ENCODE measurements at places on chromosomes 2 and 18.

- peak; percentile 65 for DNase-seq
These were observed 44.8 kb upstream of the KDM3A start for GRCh38 chr2:86396291-86396785.

DNA sequence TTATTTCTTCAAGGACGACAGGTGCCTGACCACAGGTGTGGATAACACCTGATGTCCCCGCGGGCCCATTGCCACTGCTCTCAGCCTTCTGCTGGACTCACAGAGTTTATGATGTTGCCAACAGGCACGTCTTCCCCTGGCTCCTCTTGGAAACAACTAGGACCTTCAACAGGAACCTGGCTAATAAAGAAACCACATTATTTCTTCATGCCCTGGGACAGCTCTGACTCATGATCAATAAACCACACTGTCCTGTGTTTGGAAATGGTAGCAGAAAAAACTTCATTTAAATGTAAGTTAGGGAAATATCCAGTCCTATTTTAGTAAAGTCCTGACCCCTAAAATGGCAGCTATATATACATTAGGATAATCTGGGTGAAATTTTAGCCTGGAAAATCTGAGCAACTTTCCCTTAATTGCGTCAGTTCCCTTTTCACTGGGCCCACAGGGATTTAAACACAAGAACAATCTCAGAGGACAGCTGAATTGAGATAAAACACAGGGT, 158.9 kb downstream of the VAPA start:
- peak; percentile 76 for DNase-seq

GRCh38 chr2:128726911-128727310, 408.2 kb upstream of the HS6ST1 start:
- DNase-seq = no peak

GRCh38 chr2:54403512-54404238, 52.5 kb upstream of the SPTBN1 start:
- no peak for DNase-seq

DNA sequence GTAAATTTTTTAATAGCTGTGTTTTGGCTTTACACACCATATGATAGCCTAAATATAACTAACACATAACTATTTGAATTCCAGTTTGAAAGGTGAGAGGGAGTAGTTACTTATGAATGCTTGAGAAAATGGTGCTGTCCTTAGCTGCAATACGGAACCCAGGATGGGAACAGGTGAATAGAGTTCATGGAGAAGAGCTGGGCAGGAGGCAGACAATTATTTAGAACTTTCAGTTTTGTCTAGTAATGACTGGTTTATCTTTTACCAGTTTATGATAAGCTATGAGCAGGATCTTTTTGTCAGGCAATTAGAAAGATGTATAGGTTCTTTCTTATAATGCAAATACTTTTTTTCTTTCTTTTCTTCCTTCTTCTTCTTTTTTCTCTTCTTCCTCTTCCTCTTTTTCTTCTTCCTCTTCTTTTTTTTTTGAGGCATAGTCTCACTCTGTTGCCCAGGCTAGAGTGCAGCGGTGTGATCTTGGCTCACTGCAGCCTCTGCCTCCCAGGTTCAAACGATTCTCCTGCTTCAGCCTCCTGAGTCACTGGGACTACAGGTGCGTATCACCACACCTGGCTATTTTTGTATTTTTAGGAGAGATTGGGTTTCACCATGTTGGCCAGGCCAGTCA, 25.9 kb downstream of the UBR3 start:
- no peak for DNase-seq

GRCh38 chr2:44953499-44953883, 12.0 kb downstream of the SIX3 start:
- DNase-seq = no peak

GRCh38 chr2:64213532-64214275, 69.5 kb upstream of the PELI1 start:
- DNase-seq = no peak

- DNase-seq = no peak
These were observed 70.4 kb downstream of the APLF start for GRCh38 chr2:68537809-68538208.

GRCh38 chr2:69567157-69567908, 76.2 kb downstream of the AAK1 start:
- peak; percentile 89 for DNase-seq

DNA sequence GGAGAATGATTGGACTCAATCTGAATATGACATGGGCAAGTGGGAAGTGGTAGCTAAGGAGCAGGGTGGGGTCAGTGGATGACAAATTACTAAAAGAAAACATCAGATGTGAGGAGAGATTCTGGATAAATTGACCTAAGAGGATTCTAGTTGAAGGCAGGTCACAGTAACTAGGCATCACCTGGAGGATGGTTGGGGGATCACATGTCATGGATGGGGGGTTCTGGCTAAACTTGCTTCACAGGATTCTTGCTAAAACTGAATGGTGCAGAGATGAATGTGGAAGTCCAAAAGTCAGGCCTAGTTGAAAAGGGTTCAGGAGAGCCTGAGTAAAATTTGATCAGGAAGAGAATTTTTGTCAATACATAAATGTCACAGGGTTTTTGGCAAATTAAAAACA, 18.3 kb downstream of the CLHC1 start:
- DNase-seq = no peak

GRCh38 chr2:2913601-2914120, 464.0 kb downstream of the EIPR1 start:
- no peak for DNase-seq

DNA sequence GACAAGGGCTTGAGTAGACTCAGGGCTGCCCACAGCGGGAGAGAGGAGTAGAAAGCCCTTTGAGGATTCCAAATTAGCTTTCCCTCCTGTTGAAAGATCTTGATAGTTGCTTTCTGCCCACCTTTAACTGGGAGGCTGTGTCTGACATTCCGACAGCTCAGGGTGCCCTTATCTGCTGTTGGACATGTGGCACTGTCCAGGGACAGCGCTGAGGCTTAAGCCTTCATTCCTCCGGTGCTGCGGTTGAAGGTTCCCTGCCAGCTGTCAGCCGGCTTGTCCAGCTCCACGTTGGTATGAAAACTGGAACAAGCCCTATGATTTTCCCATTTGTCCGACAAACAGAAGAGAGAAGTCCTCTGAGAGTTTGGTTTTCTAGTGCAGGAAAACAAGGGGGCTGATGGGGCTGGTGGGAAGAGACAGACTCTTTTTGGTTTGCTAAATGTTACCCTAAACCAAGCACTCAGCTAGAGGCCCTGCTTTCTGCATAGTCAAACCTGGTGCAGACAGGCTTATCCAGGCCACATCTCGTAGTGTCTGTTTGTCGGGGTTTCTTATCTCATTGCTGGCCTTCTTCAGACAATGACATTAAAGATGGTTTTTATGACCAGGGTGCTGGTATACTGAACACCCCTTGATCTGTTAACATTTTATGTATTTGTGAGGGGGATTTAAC, 24.5 kb downstream of the GREB1 start:
- DNase-seq = no peak

DNA sequence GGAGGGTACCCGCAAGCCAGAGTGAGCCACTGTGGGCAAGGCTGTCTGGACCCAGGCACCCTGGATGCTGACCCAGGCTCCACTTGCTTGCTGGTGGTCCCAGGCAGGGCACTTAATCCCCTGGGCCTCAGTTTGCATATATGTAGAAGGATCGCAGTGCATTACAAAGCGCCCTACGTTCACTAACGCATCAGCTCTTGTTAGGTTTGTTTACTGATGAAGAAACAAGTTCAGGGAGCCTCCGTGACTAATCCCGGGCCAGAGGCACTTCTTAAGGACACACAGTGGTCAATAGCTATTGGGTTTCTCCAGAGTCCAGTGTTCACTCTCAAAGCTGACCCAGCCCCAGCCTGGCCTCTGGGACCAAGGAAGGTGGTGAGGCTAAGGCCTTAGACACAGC, 70.2 kb downstream of the LBH start:
- peak; percentile 27 for DNase-seq

GRCh38 chr2:221068123-221068522, 504.0 kb downstream of the EPHA4 start:
- peak; percentile 3 for DNase-seq

DNA sequence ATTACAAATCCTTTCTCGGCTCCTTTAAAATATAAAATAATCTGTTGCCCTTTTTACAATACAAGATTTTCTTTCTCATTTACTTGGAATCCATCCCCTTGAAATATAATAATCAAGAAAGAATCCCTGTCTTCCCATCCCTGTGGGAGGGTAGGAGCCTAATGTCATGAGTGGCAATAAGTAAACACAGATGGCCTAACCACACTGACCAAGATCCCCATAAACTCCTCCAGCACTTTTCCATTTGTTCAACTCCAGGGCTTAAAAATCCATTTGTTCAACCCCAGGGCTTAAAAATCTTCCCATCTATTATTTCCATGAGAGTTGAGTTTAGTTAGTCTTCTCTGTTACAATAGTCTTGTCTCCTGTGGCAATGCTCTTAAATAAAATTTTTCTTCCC, 297.6 kb downstream of the CDH7 start:
- DNase-seq = peak; percentile 57

GRCh38 chr2:145569108-145569507, 1049.2 kb upstream of the ZEB2 start:
- DNase-seq = peak; percentile 69

DNA sequence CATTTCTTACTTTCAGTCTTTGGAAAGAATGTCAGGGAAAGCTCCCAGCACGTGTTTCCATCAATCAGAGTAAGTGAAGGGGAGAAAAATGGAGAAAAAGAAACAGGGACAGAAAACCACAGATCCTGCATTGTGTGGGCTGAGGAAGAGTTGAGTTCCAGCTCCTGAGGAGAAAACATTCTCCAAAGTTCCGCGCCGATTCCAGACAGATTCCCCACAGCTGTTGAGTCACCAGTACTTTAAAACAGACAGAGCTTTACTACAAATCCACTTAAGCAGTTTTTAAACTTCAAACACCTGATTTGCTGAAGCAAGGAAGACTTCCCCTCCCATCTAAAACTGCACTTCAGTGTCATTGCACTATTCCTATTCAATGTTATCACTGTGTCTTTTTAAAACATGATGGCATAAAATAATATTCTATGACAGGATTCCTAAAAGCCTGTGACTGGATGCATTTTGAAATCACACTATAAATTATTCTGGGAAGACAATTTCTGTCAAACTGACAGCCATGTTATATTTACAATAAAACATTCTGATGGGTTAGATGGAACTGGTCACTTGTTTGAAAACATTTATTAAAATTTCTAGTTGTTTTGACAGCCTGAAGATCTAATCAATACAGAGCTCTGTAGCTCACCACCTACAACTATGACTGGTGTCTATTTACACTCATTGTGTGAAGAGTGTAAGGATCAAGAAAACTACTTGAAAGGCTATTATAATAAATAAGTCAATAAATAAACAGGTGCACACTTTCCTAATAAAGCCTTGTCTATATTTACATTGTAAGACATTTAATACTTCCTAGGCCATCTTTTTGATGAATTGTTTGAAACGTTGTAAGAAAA, 40.9 kb downstream of the TCF4 start:
- DNase-seq = no peak

- no peak for DNase-seq
These were observed 25.7 kb downstream of the ADI1 start for GRCh38 chr2:3493615-3494007.

DNA sequence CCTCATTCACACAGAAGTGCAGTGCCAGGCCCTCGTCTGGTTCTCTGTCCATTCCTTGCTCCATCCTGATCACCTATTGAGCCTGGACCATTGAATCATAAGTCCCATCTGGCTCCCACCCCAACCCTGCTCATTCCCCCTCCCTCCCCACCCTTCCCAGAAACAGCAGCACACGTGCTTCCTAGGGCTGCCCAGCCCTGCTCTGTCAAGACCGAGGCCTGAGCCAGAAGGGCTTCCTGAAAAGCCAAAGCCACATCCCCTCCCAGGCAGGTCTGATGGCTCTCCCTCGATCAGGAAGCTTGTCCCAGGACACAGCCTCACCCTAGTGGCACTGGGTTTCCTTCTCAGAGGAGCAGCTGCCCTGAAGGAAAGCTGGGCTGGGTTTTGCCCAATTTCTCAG, 79.8 kb upstream of the FZD7 start:
- DNase-seq = no peak

GRCh38 chr18:45267622-45268021, 347.7 kb upstream of the SLC14A2 start:
- no peak for DNase-seq

GRCh38 chr2:84393829-84394228, 65.3 kb downstream of the SUCLG1 start:
- DNase-seq = no peak

DNA sequence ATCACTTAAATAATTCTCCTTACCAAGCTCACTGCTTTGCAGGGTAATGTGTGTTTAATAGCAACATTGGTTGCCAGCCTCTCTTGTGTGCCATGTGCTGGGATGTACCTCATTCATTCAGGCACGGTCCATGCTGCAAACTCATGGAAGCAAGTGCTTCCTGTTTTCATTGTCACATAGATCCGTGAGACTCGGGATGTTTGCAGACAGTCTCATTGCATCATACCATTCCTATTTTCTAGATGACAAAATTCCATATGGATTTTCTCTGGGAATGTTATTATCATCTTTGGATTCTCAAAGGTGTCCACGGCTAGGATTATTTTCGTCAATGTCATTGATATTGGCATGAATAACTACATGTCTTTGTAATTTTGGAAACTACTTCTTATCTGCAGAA, 60.0 kb upstream of the HDAC4 start:
- no peak for DNase-seq

DNA sequence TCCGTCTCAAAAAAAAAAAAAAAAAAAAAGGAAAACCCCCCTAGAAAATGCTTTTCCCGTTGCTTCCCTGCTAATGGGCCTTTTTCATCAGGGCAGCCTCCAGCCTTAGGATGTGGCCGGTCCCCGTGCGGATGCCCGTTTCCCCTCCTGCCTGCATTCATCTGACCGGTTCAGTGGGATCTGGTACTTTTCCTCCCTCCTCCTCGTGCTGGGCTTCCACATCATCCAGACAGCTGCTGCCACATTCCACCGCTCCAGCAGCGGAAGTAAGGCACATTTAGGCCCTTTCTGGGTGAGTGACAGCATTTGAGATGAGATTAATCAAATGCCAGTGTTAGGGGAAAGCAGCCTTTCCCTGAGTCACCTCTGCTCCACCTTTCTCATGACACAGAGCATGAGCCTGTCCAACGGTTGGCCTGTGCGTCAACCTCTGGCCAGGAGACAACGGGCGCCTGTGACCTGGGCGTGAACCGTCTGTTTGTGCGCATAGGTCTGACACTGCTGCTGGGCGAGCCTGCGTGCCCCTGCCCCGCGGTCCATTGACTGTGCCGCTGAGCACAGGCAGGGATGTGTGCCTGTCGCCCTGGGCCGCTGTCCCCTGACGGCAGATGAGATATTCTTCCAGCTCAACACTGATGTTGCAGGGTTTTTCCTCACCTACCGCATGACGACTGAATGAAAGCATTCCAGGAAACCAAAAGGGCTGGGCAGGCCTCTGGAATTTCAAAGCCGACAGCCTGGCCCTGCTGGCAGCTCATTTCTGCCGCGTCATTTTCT, 174.0 kb downstream of the TGIF1 start:
- peak; percentile 98 for DNase-seq

- no peak for DNase-seq
These were observed 38.2 kb downstream of the PLEKHM3 start for GRCh38 chr2:207987025-207987716.
